Activated CD8-positive, alpha-beta memory T cell treated with anti-CD3 and anti-CD28 coated beads for 24 hours (primary cell): ENCODE measurements at places on chromosomes 6 and 20.

DNA sequence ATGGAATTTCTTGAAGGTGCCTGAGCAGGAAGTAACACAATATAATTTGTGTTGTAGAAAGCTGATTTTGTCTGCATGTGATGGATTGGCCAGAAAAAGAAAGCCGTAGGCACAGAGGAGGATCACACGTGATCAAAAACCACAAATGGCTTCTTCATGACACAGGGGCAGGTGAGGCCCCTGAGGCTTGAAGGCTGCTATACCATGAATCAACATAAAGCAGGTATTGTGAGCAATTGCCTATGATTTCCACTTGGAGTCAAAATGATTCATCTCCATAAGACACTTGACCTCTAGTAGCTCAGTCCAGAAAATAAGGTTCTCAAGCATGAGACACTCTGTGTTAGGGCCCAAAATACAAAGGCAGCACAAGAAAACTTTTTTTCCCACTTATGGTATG lies 42.4 kb upstream of the EYA4 start:
- no peak for DNase-seq

GRCh38 chr6:151765444-151765886 lies 42.0 kb upstream of the ESR1 start:
- no peak for DNase-seq

GRCh38 chr6:151063352-151063751 lies 176.4 kb upstream of the AKAP12 start:
- DNase-seq = no peak

- no peak for DNase-seq
These were observed 1.6 kb downstream of the KIAA0408 start for GRCh38 chr6:127457456-127458064.

- no peak for DNase-seq
These were observed 1.7 kb upstream of the PHACTR3 start for GRCh38 chr20:59602546-59603080.

- no peak for DNase-seq
These were observed 197.5 kb upstream of the CEP162 start for GRCh38 chr6:84424956-84425355.

DNA sequence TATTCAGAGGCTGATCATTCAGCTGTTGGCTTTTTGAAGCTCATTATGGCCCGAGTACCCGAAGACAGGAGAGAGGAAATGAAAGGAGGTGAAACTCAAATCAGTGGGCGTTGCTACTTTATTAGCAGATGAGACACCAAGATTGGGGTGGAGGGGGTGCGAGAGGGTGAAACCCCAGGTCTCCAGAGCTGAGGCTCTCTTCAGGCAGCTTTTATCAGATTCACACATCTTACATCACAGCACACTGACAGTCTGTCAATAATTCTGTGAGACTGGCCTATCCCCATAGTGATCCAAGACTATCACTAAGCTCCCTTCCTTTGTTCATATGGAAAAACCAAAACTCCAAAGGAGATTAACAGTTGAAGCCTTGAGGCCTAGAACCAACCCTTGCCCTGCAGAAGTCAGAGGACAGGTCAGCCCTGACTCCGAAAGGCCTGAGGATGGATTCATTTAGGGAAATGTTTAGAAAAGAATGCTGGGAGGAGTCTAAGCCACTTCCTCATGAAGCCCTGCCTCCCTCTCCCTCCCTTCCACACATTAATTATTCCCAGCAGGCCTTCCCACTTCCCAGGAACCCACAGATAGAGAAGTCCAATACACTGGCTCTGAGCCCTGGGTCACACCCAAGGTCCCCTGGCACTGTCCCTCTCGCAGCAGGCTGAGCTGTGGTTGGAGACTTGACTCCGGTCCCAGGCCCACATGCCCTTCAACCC lies 23.2 kb downstream of the TRERF1 start:
- DNase-seq = peak; percentile 68

- DNase-seq = no peak
These were observed 43.0 kb upstream of the BPIFA2 start for GRCh38 chr20:33124994-33125393.

DNA sequence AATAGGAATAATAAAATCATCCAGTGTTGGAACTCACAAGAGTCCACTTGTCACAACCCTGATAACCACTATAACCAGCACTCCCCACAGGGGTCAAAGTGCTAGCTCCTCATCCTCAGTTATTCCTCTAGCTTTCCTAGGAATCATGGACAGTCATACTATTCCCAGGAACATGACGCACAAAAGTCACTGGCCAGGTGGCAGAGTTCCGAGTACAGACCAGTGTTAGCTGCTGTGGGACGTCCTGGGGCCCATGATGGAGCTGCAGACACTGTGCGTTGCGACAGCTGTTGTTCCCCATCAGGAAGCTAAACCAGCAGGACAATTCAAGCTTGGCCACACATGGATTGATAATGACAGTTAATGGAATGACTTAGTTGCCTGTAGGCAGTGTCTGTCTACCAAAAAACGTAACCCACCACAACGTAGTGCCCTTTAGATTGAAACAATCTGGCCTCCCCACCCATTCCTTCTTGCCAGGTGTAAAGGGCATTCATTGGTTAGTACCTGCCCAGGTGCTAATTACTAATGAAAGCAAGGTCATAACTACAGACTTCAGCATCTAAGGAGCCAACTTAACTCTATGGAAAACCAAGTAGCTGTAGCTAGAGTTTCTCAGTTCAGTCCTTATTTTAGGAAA lies 17.4 kb downstream of the EZR start:
- DNase-seq = peak; percentile 54

- no peak for DNase-seq
These were observed 318.5 kb upstream of the MAP3K7 start for GRCh38 chr6:90905351-90905750.

GRCh38 chr6:154382740-154383139 lies 26.1 kb upstream of the IPCEF1 start:
- no peak for DNase-seq

DNA sequence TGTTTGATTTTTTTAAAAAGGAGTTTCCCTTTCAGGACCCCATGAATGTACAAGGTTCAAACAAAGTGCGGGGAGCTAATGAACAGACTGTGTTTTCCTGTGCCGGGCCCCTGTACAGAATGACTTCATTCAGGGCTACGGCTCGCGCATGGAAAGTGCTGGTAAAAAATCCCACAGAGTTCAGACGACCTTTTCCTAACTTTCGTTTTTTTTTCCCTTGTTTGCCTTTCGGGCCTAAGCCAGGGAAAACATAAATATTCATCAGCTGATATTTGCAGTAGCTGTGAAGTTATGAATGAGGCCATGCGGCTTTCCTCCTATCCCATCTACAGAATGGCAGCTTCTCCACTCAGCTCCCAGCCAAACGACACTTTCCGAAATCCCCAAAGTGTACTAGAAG lies 74.0 kb downstream of the HAO1 start:
- DNase-seq = no peak

GRCh38 chr6:13709689-13710551 lies 1.7 kb downstream of the RANBP9 start:
- no peak for DNase-seq

DNA sequence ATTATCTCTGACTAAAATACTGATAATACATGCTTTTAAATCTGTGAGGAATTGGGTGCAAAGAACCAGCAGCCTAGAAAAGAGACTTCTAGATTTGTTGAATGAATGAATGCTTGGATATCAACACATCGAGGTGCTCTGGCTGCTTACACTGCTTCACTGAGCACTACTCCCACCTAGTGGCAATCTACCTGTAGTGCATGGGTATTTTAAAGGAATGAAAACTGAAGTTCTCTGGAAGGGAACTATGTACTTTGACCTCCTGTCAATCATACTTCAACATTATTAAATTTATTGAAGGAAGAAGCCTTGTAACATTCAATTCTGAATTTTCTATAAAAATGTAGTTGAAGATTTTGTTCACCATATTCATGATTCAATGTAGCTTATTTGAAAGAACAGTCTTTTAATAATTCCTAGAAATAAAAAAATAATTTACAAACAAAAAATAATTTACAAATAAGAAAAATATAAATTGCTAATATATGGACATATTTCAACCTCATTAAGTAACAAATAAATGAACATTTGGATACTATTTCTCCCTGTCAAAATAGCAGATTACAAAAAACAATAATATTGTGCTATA lies 111.2 kb upstream of the MMS22L start:
- DNase-seq = no peak

- no peak for DNase-seq
These were observed 284.8 kb downstream of the GMDS start for GRCh38 chr6:1960486-1961142.

- DNase-seq = no peak
These were observed 929.6 kb downstream of the C6orf118 start for GRCh38 chr6:164379795-164380194.

- DNase-seq = peak; percentile 65
These were observed 39.0 kb downstream of the MAS1 start for GRCh38 chr6:159929819-159930218.

DNA sequence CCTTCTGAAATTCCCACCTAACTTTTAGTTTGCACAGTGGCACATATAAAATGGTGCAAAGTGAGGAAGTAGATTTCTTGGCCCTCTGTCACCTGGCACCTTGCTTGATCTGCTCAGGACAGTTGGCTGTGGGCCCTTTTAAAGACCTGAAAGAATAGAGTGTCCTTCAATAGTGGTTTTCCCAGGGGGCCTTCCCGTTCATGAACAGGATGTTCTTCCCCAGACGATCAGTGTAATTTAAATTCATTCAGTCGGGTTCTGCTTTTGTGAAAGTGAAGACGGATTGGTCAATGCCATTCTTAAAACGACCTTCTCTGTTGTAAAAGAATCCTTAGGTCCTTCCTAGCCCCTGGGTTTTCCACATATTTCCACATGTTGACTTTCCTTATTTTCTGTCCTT lies 178.5 kb downstream of the SASH1 start:
- no peak for DNase-seq

GRCh38 chr6:42316981-42317380 lies 99.3 kb upstream of the MRPS10 start:
- no peak for DNase-seq

DNA sequence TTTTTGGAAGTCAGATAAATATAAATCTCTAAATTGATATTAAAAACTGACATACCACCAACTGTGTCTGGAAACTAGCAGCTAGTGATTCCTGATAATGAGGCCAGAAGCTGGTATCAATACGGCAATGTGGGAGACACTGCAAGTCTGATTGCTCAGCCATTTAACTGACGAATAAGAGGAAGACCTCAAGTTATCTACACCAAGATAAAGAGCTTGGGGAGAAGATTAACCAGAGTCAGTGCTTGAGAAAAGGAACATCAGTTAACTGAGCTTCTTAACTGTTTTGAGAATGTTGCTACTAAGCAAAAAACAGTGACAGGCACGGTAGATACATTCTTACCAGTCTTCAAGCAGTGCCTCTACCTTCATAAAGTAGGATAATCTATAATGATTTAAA lies 140.4 kb upstream of the TENT5A start:
- no peak for DNase-seq

DNA sequence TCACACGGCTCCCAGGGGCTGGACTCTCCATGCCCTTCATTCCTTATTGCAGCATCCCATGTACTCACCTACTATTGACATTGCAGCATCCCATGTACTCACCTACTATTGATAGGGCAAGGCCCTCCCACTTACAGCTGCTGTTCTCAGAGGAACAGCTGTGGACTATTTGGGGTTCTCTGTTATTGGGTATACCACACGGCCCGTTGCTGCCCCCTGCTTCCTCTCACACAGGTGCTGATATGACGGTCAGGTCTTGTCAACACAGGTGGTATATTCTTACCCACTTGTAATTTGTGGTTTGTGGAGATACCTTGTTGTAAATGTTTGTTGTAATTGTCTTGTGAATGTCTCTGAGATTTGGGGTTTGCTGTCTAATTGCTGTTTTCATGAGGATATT lies 18.8 kb downstream of the ALDH5A1 start:
- DNase-seq = no peak

DNA sequence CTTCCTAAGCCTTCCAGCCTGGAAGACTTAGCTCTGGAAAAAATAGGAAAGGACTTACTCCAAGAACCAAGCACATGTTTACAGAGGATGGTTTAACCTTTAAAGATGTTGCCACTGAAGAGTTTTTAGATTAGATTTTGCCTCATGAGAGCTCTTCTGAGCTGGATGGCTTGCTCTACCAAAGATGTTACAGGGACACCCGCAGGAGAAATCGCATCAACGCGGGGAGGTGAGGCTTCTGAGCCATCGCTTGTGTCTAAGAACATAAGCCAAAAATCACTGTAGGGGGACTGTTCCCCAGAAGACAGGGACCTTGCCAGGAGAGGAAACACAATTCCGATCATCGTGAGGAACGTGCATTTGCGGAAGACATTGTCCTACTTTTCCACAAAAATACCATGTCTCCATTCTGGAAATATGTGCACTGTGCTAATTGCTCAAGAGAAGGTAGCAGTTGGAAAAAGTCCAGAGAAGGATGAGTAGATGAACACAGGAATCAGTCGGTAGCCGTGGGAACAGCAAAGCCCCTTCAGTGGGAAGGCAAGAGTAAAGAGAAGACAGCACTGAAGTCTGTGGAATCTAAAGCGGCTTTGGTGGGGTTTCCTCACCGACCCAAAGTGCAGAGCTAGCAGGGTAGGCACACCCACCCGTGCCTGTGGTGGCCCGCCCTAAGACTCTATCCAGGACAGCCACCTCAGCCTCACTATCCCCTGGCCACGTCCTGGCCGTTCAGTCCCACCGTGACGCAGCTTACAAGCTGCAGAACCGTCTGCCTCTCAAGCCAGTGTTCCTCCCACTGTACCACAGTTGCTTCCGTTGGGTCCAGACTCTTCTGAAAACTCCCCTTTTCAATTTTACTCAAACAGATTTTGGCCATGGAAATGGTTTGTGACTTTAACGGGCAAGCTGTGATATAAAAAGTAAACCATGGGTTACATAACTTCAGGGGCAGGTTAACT lies 334.8 kb downstream of the NRN1 start:
- DNase-seq = no peak

- DNase-seq = no peak
These were observed 114.4 kb upstream of the SLC22A23 start for GRCh38 chr6:3571250-3571681.
